ENCODE measurements at places on chromosomes 3 and 15.

GRCh38 chr3:4438296-4438695 is 28.8 kb downstream of the SUMF1 start:
- DNase-seq: no peak

DNA sequence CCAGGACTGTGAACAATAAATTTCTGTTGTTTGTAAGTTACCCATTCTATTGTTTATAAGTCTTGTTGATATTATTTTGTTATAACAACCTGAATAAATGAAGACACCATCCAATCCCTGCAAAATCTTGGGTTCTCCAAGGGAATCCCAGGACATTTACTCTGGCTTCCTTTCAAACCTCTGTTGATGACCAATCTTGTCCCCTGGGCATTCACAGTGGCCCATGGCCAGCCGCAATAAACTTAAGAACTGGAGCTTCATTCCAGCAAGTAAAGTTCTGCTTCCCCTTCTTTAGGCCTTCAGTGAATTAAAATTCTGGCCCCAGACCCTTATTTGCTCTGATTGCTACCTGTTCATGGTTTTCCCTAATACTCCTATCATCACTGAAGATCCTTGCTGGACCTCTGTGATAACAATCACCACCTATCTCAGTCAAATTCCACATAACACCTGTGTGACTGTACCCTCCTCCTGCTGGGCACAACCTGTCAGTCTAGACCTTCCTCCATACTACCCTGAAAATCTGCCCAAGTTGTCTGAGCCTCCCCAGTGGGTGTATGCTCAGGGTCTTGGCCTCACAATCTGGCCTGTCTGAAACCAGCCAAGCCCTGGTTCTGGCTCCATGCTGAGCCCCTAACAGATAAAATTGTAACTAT is 153.1 kb downstream of the SEMA6D start:
- DNase-seq: no peak

DNA sequence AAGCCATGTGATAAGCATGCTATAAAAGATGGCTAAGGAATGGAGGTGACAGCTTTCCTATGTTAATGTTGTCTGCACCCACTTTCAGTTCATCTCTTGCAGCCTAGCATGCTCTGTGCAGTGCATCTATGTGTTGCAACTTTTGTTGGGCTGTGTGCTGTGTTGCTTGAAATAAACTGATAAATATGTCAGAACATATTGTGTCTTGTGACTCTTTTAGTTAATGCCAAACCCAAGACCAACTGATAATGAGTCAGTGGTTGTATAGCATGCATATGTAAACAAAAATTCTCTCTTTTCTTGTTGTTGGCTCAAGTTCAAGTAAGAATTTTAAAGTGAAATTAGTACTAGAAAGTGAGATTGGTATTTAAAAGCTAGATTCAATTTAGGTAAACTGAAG is 37.0 kb upstream of the SCN10A start:
- no peak for DNase-seq

DNA sequence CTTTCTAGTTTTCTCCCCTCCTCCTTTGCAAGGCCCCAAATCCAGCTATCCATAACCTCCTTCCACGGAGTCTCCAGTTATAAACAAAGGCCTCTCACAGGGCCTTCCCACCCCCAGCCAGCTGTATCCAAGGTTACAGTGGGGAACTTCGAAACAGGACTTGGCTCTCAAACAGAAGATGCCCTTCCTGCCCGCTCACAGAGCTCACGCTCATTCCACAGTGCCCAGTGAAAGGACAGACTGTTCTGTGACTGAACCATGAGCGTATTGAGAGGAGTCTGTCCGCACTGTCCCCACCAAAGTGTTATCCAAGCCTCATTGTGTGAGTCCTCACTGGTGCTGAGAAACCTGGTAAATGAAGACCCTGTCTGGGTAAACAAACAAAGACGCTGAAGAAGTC is 35.4 kb downstream of the ARHGAP31 start:
- DNase-seq: no peak

DNA sequence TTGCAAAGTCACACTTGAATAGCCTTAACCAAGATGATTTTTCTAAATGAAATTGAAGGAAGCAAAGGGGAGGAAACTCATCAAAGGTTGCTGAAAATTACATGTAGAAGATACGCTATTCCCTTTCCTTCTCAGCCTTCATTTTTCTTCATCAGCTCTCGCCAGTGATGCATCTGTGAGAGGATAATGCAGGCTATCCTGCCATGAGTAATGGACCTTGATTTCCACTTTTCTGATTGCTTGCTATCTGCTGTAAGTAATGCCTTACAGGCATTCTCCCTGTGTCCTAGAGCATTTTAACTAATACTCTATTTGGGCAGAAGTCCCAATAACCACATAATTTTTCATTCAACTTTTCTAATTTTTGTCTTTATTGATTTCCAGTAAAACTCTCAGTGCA is 162.6 kb downstream of the BBX start:
- DNase-seq: no peak

- DNase-seq: no peak
Observed at GRCh38 chr3:158355623-158356588, 215.1 kb upstream of the MLF1 start.

- DNase-seq: no peak
Observed at GRCh38 chr3:113431811-113432210, 9.5 kb downstream of the CFAP44 start.

DNA sequence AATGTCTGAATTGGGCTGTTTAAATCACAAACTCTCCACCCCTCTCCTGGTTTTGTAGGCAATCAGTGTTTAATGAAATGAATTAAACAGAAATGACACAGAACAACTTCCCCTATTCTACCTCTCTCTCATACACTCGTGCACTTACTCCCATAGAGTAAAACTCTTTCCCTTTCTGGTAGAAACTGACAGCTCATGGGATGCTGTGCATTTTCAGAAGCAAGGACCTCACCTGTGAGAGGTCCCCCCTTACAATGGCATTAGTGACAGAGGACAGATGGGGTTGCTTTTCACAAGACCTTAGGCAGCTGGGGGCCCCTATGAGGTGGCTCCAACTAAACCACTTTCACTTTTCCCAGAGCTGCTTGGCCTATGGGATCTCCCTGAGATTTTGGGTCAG is 31.9 kb downstream of the PARP16 start:
- DNase-seq: no peak

- DNase-seq: no peak
Observed at GRCh38 chr3:141353652-141354495, 14.4 kb upstream of the ZBTB38 start.

GRCh38 chr15:72787526-72787925 is 4.0 kb upstream of the ADPGK start:
- no peak for DNase-seq

DNA sequence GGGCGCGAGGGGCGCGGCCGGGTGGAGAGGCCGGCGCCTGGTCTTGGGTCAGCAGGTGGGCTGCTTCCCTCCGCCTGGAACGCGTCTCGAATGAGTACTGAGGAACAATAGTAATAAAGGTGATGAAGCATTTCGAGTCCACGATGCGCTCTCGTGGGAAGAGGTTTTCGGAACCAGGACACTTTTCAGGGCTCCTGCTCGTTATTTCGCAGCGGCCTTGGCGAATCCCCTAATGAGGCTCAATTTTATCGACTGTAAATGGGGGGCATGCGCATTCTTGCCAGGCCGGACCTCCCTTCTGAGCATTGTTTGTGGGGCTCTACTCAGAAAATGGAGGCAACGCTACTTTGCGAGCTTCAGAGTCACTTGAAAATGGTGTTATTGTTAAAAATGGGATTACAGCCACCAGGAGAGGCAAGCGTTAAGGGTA is 1.2 kb downstream of the NR2C2 start:
- DNase-seq: no peak

- no peak for DNase-seq
Observed at GRCh38 chr3:123347691-123348264, 101.1 kb downstream of the ADCY5 start.

- no peak for DNase-seq
Observed at GRCh38 chr3:86937306-86937791, 53.6 kb downstream of the VGLL3 start.

GRCh38 chr3:37283011-37283410 is 108.6 kb upstream of the LRRFIP2 start:
- no peak for DNase-seq

DNA sequence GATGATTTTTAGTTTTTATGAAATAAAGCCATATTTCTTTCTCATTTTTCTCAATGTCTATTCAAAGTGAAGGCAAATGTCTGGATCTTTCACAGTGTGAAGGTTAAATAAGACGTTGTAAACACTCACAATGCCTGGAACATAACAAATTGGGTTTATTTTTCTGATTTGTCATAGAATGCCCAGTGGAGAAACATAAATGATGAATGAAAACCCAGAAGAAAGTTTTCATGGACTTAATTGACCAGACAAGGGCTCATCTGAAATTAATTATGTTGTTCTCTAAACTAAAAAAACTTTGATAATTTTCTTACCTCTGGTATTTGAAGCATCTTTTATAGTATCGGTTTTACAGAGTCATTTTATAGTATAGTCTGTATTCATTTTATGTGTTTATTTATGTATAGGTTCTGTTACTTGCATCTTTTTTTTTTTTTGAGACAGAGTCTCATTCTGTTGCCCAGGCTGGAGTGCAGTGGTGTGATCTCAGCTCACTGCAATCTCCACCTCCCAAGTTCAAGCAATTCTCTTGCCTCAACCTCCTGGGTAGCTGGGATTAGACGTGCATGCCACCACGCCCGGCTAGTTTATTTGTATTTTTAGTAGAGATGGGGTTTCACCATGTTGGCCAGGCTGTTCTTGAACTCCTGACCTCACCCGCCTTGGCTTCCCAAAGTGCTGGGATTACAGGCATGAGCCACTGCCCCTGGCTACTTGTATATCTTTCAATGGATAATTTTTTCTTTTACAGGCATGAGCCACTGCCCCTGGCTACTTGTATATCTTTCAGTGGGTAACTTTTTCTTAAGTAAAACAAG is 15.1 kb upstream of the BNIP2 start:
- no peak for DNase-seq

DNA sequence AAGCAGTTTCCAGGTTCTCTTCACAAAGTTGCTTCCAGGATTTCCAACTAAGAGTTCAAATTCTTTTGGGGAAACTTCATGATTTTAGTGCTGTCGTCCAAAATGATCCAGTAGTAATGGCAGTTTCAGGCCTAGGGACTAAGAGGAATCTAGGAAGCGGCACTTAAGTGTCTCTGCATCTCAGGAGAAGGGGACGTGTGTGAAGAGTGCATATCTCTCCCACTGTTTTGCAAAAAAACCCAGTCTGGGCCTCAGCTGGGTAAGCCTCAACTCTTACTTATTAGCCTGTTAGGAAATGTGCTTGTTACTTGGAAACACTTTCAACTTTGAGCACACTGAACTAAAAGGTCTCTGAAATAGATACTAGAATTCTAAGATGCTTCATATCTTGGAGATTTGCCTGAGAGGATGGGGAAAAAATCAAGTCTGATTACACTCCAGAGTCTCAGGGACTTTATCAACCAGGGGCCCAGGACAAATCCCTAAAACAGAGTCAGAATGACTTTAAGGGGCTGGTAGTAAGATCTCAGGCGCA is 81.8 kb downstream of the WDR76 start:
- no peak for DNase-seq

GRCh38 chr3:194870394-194871110 is 184.9 kb downstream of the FAM43A start:
- no peak for DNase-seq

DNA sequence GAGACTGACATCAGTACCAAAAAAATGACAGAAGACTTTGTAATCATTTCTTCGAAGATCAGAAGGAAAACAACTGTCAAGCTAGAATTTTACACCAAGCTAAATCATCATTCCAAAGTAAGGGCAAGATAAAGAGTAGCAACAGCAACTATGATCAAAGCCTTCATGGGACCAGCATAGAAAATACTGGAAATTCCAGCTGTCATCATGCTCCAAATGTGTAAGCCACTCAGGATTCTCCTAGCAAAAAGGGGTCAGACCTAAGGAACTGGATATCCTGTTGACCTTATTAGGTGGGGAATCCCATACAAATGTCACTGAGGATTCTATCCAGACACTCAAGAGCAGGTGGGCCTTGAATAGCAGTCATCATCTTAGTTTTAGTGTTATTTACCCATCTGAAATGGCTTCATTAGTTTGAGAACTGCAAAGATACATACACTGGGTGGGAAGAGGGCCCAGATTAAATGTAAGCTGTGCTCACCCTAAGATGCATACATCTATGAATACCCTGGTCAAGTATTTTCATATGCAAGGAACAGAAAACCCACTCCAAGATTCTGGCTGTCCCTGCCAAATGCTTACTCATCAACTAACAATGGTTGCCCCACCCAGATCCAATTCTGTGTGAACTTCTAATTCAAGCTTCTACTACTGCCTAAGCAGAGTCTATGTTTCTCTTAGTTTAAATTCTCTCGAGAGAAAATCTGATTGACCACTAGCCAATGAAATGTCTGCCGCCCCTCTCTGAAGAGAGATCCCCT is 33.5 kb downstream of the CLDN18 start:
- no peak for DNase-seq

DNA sequence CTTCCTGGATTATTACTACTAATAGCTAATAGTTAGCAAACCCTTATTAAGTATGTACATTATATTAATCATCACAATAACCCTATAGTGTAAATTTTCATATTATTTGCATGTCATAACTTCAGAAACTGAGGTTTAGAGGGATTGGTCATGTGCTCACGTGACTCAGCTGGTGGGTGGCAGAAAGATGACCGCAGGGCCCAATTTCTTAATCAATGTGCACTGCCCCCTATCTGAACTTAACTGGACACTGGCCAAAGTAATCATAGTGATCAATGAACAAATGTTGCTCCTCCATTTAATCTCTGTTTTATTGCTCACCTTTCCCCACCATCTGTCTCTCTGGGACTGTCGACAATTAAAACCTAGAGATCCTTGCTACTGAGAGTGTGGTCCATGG is 52.2 kb downstream of the PLD1 start:
- DNase-seq: no peak

GRCh38 chr15:37055481-37055880 is 44.9 kb downstream of the MEIS2 start:
- no peak for DNase-seq

GRCh38 chr15:80424381-80424780 is 20.2 kb downstream of the ARNT2 start:
- DNase-seq: no peak

DNA sequence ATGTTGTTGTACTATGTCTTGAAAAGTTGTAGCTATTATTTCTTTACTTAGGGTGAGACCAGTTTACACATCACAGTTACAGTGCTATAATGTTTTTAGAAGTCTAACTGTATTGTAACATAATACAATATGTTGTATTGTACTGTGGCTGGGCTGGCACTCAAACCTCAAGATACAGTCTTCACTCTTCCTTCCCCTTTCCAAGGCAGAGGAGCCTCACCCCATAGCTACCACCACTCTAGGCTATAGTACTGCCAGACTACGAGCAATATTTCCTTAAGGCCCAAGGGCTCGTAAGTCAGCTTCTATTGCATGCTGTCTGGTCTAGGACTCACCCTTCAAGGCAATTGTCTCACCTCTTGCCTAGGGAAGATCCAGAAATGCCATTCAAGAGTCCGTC is 597.7 kb downstream of the OTOL1 start:
- no peak for DNase-seq
